AG09309 (cell line): ENCODE measurements at places on chromosomes 12 and 14.

DNA sequence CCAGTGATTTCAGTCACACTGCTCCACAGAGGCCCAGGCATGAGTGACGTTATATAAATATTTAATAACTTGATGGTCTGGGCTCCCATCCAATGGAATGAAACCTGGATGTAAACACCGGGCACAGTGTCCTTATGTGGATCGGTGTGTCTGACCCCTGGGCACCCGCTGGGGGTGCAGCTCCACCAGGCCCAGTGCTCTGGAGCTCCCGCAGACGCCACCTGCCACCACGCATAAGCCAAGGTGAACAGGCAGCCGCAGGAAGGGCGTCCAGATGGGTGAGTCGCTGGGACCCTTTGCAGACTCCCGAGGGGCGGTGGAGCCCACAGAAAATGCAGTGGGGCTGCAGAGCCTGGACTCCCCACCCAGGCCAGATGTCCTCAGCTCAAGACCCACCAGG is 121.6 kb downstream of the SCARB1 start:
- no peak for DNase-seq

DNA sequence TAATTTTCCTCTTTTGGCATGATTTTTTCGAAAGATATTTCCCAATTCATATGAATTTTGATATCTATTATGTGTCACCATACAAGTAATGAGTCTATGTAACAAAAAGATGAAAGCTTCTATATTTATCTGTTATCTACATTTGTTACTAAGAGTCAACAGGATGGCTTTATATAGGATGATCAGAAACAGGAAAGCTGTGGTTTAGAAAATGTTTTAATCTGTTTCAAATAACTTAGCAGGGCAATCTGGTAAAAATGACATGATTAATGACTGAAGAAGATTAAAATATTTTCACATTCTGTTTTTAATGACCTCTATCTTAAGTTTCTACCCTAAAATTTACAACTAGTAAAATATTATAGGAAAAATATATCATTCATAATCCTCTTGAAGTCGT is 105.8 kb downstream of the MSRB3 start:
- DNase-seq: no peak

DNA sequence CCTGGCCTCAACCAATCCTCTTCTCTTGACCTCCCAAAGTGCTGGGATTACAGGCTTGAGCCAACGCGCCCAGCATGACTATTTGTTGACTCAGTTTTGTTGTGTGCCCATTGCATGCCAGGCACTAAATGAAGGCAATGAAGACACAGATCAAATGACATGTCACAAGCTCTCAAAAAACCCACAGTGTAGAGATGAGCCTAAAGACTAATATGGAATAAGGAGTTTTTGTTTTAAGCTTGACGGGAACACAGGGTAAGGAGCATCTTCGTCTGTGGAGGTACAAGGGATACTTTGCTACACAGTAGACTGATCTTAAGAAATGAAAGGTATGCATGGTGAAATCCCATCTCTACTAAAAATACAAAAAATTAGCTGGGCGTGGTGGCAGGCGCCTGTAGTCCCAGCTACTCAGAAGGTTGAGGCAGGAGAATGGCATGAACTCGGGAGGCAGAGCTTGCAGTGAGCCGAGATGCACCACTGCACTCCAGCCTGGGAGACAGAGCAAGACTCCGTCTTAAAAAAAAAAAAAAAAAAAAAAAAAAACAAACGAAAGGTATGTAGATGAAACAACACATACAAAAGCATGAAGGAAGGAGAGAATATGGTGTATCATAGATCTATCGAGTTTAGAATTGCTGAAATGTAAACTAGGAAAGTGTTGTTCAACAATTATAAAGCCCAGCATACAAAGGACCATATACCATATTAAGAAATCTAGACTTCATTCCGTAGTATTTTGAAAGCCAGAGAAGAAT is 122.1 kb upstream of the PTPRB start:
- DNase-seq: no peak

- DNase-seq: no peak
These were observed 885.8 kb downstream of the FSCB start for GRCh38 chr14:43621282-43621681.

- no peak for DNase-seq
These were observed 96.6 kb downstream of the EMP1 start for GRCh38 chr12:13293096-13293495.

DNA sequence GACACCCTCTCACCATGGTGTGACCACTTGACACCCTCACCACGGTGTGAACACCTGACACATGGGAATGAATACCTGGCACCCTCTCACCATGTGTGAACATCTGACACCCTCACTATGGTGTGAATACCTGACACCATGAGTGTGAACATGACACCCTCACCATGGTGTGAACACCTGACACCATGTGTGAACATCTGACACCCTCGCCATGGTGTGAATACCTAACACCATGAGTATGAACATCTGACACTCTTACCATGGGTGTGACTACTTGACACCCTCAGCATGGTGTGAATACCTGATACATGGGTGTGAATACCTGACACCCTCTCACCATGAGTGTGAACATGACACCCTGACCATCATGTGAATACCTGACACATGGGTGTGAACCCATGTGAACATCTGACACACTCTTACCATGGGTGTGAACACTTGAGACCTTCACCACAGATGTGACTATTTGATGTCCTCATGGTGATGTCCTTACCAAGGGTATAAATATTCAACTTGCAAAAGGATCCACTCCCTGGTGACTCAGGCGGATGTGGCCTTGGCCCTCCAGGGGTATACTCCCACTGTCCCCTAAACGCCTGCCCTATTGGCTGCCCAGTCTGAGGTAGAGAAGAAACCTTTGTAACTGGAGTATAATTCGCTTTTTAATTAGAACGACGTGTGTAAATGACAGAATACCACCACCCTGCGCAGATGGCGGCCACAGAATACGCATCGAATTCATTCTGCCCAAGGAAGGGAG is 29.1 kb downstream of the RFLNA start:
- no peak for DNase-seq

GRCh38 chr14:91466192-91466591 is 43.9 kb downstream of the PPP4R3A start:
- DNase-seq: no peak

DNA sequence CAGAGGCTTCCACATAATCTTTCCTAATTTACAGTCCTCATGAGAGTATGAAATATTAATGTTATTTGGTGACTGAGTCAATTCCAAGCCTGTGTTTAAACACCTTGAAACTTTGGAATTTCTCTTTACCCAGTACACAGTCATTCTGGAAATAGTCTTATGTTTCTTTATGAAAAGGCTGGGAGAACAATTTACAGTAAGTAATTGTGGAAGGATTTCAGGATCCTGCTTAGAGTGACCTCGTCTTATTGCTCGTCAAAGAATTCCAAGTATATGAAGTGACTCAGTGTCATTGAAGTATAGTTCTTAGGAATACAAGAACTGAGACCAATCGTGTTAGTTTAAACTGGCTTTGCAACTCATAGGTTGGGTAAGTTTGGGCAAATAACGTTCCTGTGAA is 634.2 kb downstream of the SLC16A7 start:
- DNase-seq: no peak

- no peak for DNase-seq
These were observed 176.4 kb downstream of the GRIN2B start for GRCh38 chr12:13805041-13805440.

- no peak for DNase-seq
These were observed 93.9 kb downstream of the PLBD1 start for GRCh38 chr12:14473707-14474287.

GRCh38 chr12:21888276-21888863 is 52.9 kb downstream of the ABCC9 start:
- DNase-seq: no peak

- peak; percentile 37 for DNase-seq
These were observed 13.7 kb upstream of the TMEM106C start for GRCh38 chr12:47949441-47950341.

GRCh38 chr14:69876848-69877306 is 2.3 kb upstream of the SMOC1 start:
- no peak for DNase-seq

- no peak for DNase-seq
These were observed 193.3 kb downstream of the PHLDA1 start for GRCh38 chr12:75838309-75838708.

- DNase-seq: no peak
These were observed 1.9 kb downstream of the SRGAP1 start for GRCh38 chr12:63846238-63846967.

- DNase-seq: no peak
These were observed 10.0 kb downstream of the SRSF5 start for GRCh38 chr14:69776875-69777453.

GRCh38 chr14:60561845-60562746 is 53.1 kb downstream of the SIX6 start:
- peak; percentile 61 for DNase-seq

GRCh38 chr14:97994020-97994531 is 1196.9 kb downstream of the VRK1 start:
- DNase-seq: no peak

- DNase-seq: no peak
These were observed 83.2 kb downstream of the KNTC1 start for GRCh38 chr12:122610207-122610606.

GRCh38 chr14:77844802-77845201 is 44.9 kb downstream of the ADCK1 start:
- no peak for DNase-seq

GRCh38 chr12:46261646-46262045 is 7.2 kb downstream of the SLC38A1 start:
- no peak for DNase-seq

DNA sequence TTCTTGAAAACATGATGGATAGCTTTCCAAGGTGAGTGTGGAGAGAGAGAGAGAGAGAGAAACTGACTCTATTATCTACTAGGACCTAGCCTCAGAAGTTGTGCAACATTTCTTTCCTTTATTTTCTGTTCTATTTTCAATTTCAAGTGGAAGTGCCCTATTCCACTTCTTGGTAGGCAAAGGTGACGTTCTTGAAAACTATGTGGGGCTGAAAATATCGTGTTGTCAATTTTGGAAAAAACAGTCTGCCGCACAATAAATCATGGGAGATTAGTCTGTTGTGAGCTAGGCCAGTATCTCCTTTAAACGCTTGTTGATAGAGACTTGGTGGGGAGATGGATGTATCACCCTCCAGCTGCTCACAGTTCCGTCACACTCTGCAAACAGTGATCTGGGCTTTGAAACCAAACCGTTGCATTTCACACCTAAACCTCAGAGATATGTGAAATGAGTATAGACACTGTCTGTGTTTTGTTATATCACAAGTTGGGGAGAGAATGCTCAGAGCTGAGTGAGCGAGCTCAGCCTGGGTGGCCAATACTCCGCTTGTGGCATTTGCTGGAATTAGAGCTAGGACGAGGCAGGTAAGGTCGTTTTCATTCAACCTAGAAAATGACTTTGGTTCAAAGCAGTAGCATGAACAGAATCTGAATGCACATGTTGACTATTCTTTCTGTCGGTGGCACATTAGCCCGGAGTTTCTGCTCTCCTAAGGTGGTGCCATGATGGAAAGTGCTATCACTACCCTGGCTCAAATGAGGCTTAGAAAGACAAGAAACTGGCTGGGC is 75.1 kb upstream of the ST8SIA1 start:
- no peak for DNase-seq

DNA sequence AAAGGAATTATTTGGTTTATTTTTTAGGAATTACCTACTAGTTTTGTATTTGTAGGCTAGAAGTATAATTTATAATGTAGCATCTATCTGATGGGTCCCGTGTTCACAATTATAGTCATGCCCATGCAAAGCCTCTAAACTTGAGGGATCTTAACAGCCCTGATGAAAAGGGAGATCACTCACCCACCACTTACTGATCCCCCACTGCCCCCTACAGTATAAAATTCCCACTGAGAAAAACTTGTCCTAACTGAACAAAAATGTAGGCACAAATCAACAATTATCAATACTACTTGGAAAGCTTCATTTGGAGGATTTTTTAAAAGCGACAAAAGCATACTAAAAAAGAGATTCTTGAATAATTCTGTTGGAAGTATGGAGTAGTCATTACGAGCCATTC is 21.0 kb downstream of the WIF1 start:
- DNase-seq: no peak

DNA sequence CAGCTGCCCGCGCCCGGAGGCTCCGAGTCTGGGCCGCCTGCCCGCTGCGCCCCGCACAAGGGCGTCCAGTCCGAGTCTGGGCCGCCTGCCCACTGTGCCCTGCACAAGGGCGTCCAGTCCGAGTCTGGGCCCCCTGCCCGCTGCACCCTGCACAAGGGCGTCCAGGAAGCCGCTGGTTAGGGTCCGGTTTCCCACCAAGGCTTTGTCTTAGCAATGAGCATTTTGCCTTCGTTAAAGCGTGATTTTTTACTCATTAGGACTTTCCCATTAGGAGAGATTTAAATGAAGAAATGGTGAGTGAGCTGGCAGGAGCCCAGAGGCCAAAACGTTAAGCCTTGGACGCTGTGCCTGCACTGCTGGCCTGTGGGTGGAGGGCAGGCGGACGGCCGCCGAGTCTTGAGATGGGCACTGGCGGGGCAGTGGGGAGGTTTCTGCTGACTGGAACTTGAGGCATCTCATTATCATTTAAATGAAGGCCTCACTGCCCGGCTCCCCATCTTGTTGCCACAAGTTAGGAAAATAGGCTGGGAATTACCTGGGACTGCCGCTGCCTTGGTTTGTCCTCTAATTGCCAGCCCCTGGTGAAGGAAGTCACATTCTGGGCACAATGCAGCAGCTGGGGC is 36.0 kb downstream of the FBRSL1 start:
- DNase-seq: no peak

- DNase-seq: no peak
These were observed 319.2 kb downstream of the BCL11B start for GRCh38 chr14:98952593-98953350.

DNA sequence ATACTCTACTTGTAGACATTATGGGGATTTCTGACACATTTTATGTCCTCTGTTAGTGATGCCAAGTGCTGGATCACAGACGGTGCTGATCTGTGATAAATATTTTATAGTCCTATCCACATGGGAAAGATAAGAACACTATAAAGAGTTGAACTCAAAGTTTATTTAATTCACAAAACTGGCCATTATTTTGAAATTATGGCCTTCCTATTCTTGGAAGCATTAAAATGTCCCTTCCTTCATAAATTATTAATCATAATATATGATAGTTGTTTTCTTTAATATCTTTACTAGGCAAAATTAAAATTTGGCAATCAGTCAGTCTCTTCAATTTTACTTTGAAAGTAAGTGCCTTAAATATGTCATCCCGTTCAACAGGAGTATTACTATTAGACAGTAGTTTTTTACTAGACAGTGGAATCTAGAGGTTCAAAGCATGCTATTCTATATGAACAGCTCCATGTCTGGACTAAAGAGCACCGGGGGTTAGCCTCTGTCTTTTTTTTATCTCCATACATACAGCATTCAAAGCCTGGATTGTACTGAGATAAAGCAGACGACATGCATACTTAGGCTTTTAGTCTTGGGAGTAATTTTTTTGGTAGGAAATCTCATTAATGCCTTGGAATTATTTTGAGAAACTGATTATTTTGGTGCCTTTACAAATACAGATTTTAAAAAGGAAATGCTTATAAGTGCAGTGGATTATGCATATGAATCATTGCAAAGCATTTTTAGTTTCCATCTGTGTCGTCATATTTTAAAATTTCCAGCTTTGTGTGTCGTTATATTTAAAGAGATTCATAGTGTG is 306.1 kb upstream of the RGS6 start:
- DNase-seq: peak; percentile 14

GRCh38 chr12:38350342-38351174 is 34.0 kb downstream of the ALG10B start:
- DNase-seq: no peak

- no peak for DNase-seq
These were observed 144.6 kb downstream of the GCH1 start for GRCh38 chr14:54758041-54758440.
